Osteoblast (primary cell): ENCODE measurements at places on chromosomes 3 and 15. TPM values are rescaled to one million over a fixed set of nuclear protein-coding genes. Genes with fewer than 3 reads are reported as not detected.
A peak's percentile ranks its signal among the peaks of the same experiment; 100 is the strongest.

- H3K27ac ChIP-seq, result no peak overlapping the region
- no peaks in the 10 kb centered on the region for H3K36me3 ChIP-seq
- DNase-seq, result no peak
- no peaks in the 10 kb centered on the region for H3K4me1 ChIP-seq
These were observed 57.3 kb downstream of the DIPK2A start for GRCh38 chr3:144028798-144029411.

DNA sequence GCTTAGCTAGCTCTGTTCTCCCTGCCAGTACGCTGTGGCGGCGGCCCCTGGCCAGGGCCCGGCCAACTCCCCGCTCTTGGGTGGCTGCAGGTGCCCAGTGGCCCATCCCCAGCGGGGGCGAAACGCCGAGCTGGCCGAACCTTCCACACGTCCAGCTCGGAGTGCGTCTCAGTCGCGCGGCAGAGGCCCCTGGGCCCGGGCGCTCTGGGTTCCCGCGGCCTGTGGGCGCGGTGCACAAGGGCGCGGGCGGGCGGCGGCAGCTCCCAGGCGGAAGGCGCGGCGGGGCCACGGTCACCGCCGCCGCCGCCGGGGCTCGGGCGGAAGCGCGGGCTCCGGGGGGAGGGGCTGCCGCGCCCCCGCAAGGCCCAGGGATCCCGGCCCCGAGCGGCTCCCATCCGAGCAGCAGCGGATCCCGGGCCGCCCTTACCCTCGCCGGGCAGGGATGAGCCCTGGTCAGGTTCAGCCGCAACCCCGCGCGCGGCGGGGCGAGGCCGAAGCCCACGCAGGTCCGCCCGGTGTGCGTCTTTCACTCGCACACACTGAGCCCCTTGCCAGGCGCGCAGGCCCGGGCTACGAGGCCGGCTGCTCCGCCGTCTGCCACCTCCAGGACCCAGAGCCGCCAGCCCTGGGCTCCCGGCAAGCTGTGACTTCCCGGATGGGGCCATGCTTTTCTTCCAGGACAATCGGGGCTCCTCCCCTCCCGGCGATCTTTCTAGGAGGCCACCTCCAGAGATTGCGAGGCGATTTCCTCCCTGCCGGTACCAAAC is 54.2 kb downstream of the CCDC54 start:
- H3K27me3 ChIP-seq, result no peaks in the 10 kb centered on the region
- H3K36me3 ChIP-seq, result no peaks in the 10 kb centered on the region
- peak; percentile 96 for DNase-seq
- H3K27ac ChIP-seq, result peak overlapping the region; percentile 35
- H3K4me3 ChIP-seq, result peak overlapping the region; percentile 67
- peaks cover 9% of the 10 kb centered on the region for H3K4me1 ChIP-seq

DNA sequence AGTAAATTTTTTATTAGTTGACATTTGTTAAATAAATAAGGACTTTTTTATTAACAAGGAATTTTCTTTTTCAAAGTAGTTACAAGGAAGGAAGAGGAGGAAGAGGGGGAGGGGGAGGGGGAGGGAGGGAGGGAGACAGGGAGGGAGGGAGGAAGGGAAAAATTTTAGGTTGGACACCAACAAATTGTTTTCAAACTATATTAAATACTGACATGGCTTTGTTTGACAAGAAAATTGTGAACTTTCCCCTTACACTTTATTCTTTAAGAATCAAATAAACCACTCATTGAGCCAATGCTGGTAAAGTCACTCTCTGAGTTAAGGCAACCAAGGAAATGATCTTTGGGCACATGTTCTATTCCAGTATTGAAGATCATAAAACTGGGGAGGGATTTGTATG is 115.7 kb upstream of the PPP2R3A start:
- peaks cover 12% of the 10 kb centered on the region for H3K4me1 ChIP-seq
- no peaks in the 10 kb centered on the region for H3K36me3 ChIP-seq
- H3K4me3 ChIP-seq, result no peak overlapping the region
- H3K27ac ChIP-seq, result no peak overlapping the region

DNA sequence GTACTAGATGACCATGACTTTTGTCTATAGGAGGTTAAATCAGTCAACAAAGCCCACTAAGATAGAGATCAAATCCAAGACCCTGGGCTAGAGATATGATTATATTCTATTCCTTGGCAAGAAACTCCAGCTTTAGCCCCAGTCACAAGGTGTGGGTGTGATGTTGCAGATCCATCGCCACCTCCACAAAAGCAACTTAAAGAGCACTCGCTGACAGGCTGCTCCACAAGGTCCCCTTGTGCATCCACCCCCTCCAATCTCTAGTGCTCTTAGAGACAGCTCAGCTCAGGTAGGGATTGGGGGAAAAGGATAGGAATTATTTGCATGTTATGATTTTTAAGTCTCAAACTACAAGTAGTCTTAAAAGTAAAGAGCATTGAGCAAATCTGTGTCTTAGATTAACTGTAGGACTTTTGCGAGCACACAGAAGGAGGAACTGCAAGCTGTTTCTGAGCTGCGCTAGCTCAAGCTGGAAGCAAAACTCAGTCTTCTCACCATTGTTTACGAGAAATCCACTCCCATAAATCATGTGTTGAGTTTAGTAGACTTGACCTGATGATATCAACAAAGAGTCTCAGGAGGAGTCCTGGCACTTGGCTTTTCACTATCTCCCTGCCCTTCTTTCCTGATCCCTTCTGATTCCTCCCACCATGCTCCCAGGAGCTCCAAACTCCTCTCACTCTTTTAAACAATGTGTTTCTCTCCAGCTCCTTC is 177.6 kb downstream of the STAC start:
- no peak for DNase-seq
- no peaks in the 10 kb centered on the region for H3K36me3 ChIP-seq
- no peak overlapping the region for H3K4me3 ChIP-seq
- H3K4me1 ChIP-seq, result no peaks in the 10 kb centered on the region

Gene MITF
- 11.6 and 16.2 TPM in 2 replicates for total RNA-seq

Gene LRRC3B
- not detected in 2 replicates for total RNA-seq
